ENCODE measurements at places on chromosomes 6 and 20.

DNA sequence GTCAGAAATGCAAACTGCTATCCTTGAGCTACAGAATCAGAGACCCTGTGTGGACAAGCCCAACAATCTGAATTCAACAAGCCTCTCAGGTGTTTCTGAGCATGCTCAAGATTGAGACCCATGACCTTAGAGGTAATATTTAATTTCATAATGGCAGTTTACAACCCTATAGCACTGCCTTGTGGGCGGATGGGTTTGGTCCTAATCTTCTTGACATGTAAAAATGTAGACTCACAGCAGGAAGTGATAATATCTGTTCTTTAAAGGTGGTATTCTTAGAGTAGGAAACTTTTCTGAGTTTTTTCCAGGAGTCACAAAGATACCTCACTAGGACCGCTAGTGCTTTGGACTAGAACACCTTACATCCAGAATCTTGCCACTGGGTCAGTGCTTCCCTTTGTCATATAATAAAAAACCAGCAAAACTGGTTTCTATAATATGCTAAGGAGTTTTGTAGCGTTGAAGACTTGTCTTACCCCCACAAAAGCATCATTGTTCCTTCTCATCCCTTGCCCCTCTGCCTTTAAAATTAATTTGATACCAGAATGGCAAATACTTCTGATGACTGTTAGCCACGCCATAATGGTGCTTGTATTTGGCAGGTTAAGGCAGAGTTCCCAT is 52.6 kb downstream of the E2F3 start:
- DNase-seq = no peak

GRCh38 chr20:44014807-44015732 is 100.4 kb downstream of the TOX2 start:
- no peak for DNase-seq

GRCh38 chr20:62980970-62981369 is 25.8 kb downstream of the BHLHE23 start:
- peak; percentile 72 for DNase-seq

GRCh38 chr20:25532015-25532751 is 53.1 kb downstream of the NINL start:
- no peak for DNase-seq

GRCh38 chr20:41394081-41394480 is 27.5 kb upstream of the EMILIN3 start:
- no peak for DNase-seq

- no peak for DNase-seq
These were observed 46.6 kb downstream of the NOL4L start for GRCh38 chr20:32538526-32538939.

- no peak for DNase-seq
These were observed 2.5 kb downstream of the TTPAL start for GRCh38 chr20:44478206-44478605.

- no peak for DNase-seq
These were observed 1.7 kb downstream of the THBS2 start for GRCh38 chr6:169251822-169252504.

GRCh38 chr6:126477678-126478077 is 137.8 kb downstream of the CENPW start:
- DNase-seq = peak; percentile 80

DNA sequence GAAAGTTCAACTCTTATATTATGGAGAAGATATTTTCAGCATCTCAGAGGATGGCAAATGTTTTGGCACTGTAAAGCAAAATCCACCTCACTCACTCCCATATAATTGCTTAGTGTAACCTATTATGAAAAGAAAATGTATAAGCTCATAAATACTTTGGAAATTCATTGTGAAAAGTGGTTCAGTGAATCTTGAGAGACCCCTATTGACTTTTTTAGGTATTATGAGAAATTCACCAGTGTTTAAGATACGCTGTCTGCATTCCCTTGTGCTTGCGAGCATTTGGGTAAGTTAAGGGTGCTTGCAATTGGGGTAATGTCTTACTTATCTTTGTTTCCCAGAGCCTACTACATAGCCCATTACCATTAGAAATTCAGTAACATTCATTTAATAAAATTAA is 66.3 kb upstream of the BMP5 start:
- no peak for DNase-seq

DNA sequence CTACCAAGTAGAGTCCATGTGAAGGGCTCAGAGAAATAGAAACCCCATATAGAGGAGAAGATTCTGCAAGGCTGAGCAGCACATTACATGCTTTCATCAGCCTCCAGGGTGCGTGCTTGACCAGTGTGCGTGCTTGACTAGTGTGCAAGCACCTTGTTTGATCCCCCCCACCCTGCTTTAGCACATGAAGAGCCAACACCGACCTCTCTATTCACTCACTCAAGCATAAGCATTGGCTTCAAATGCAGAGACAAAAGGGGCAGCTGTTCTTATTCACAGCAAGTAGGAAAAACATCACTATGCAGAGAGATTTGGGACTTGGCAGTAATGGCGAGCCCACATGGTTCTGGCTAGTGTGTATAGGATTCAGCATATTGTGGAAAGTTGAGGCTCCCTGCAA is 278.7 kb upstream of the RNF217 start:
- no peak for DNase-seq

GRCh38 chr6:90113389-90113788 is 183.3 kb downstream of the BACH2 start:
- no peak for DNase-seq

DNA sequence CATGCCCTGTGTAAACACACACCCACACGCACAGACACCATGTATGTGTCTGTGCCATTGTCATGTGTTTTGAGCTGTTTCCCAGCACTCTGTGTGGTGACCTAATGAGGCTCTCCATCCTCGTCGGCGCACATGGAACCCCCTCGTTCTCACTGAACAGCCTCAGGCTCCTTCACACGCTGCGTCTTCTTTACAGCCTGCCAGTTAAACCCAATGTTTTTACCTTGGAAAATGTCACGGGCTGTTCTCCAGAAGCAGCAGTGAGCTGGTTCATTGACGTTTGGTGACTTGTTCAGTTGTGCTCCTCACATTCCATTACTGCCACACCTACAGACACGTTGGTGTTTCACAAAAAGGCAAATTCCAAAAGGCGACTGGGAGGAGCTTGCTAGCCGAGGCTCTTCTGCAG is 201.0 kb upstream of the FOXQ1 start:
- no peak for DNase-seq

DNA sequence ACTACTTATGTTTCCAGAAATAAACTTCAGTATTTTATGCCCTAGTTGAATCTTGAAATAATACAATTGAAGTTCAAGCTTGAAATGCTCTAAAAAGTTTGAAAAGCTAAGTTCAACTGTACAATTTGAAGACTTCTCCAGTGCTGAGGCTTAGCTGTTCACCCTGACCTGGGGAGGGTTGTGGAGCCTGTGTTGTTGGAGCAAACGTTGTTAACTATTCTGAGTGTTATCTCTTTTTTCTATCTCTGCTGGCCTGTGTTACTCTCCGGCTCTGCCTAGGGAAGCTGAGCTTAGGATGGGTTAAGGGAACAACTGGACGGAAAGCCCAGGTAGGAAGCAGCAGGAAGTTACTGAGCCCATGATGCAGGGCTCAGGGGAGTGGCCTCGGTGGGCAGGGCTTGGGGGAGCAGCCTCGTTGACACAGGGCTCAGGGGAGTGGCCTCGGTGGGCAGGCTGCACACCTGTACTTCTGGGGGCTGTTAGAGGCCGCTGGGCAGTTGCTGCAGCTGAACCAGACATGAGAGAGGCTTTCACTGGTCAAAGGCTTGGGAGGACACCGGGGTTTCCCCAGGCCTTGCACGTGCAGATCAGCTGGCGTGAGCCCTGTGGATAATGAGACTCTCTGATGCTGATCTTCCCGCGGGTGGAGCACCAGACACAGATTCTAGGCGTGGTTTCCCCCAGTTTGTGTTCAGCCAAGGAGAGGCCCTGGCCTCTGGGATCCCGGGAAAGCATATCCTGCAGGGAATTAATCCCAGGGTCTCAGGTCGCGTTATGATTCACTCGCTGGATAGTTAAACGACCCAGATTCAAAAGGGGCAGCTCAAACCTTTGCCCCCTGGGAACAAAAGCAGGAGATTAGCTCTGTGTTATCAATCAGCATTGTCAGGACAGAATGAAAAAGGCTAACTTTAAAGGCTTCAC is 58.9 kb downstream of the ERMARD start:
- no peak for DNase-seq

- DNase-seq = no peak
These were observed 219.0 kb upstream of the CST7 start for GRCh38 chr20:24729896-24730605.

DNA sequence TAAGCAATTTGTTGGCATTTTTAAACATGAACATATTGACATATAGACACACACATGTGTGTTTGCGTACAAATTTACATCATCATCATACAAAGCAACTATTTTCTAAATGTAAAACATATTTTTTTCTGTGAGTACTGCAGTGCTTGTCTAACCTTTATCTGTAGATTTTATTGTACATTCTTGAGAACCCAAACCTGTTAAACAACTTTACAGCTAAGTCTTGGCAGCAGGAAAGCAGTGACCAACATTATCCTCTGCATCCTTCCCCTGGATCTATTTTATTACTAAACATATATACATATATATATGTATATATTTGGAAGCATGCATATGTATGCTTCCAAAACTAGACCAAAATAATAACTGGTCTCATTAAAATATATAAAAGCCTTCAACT is 10.4 kb upstream of the PLCB1 start:
- no peak for DNase-seq

- no peak for DNase-seq
These were observed 677 bp downstream of the HLA-DQA1 start for GRCh38 chr6:32637883-32638282.

DNA sequence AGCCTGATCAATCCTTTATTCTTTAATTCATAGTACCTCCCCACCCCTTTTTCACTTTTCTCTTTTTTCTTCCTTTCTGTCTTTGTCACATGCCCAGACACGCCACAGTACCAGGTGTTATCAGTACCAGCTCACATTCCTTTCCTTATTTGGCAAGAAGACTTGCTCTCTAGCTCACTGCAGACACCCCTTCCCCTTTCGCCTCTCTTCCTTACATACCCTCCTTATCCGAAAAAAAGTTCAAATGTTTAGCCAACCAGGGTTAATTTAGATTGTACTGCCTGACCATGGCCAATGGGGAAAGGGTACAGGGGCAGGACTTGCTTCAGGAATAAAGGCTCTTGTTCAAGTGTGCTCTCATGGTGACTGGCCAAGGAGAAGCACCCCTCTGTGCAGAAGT is 9.3 kb upstream of the SIRPB2 start:
- no peak for DNase-seq

DNA sequence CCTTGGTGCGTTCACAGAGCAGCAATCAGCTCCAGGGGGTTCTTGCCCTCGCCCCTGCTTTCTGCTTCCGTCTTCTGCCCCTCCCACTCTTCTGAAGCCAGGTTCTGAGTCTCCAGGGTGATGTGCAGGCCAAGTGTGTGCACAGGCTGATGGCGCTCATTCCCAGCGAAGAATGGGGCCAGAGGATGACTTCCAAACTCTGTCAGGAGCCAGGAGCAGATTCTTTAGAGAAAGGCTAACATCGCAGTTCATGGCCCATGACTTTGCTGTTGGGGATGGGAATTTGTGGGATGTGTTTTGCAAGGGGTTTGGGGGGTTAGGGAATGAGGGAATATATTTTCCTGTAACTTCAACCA is 56.1 kb upstream of the CCN6 start:
- no peak for DNase-seq

DNA sequence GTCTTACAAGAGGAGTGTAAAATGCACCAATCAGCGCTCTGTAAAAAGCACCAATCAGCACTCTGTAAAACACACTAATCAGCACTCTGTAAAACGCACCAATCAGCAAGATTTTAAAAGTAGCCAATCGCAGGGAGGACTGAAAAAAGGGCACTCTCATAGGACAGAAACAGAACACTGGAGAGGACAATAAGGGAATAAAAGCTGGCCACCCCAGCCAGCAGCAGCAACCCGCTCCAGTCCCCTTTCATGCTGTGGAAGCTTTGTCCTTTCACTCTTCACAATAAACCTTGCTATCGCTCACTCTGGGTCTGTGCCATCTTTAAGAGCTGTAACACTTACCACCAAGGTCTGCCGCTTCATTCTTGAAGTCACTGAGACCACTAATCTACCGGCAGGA is 1.7 kb upstream of the AIG1 start:
- no peak for DNase-seq

- DNase-seq = no peak
These were observed 68.7 kb downstream of the TOX2 start for GRCh38 chr20:43983359-43983758.

- DNase-seq = no peak
These were observed 621.6 kb downstream of the KIF16B start for GRCh38 chr20:15951658-15952057.

GRCh38 chr6:114886670-114887436 is 544.0 kb upstream of the HS3ST5 start:
- no peak for DNase-seq

DNA sequence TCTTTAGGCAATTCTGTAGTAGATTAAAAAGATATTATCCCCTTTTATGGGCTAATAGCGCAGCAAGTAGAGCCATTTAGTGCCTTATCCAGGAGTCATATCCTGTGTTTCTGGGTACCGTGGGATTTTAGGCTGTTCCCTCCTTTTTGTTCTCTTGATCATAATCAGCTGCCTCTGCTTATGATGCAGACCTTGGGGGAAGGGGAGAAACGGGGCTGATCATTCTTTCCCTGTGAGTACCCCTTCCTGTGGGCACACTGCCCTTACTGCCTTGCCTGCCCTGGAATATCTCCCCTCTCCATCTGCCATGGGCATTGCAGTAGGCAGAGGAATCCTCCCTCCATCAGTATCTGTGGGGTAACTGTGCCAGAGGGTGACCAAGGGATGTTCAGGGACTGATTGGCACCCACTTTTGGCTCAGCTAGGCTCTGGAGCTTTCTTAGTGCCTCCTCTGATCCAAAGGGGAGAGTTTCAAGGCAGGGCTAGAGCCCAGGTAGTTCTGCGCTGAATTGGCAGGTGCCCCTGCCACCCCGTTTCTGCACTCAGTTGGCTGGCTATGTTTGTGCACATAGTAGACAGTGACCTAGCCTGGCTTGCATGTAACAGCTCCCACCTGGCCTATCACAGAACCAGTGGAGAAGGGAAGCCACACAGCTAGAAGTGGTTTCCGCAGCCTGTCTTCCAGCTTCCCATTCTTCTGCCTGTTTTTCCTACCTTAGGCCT is 103.3 kb downstream of the FIG4 start:
- no peak for DNase-seq

GRCh38 chr6:112026933-112027332 is 27.0 kb upstream of the CCN6 start:
- no peak for DNase-seq

GRCh38 chr6:89564752-89565427 is 73.7 kb downstream of the LYRM2 start:
- no peak for DNase-seq

- no peak for DNase-seq
These were observed 13.3 kb downstream of the RALGAPA2 start for GRCh38 chr20:20699144-20699543.
